ENCODE measurements at places on chromosomes 13 and 19. TPM values are rescaled to one million over a fixed set of nuclear protein-coding genes. Genes with fewer than 3 reads are reported as not detected.
A peak's percentile ranks its signal among the peaks of the same experiment; 100 is the strongest.

Gene UNC13A
- not detected for total RNA-seq

- DNase-seq: no peak
These were observed 221.7 kb upstream of the RXFP2 start for GRCh38 chr13:31517599-31517998.

Gene NANOS3
- not detected for total RNA-seq

GRCh38 chr13:103044056-103044455 lies 22.2 kb downstream of the SLC10A2 start:
- no peak for DNase-seq

DNA sequence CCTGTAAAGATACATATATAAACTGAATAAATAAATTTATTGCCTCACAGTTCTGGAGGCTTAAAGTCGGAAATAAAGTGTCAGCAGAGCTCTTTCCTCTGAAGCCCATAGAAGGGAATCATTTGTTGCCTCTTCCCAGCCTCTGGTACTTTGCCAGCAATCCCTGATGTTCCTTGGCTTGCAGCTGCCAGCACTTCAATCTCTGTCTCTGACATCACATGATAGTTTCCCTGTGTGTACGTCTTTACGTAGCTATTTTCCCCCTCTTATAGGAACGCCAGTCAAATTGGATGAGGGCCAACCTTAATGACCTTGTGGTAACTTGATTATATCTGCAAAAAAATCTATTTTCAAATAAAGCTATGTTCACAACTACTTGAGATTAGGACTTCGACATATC lies 250.9 kb downstream of the LIG4 start:
- DNase-seq: no peak

DNA sequence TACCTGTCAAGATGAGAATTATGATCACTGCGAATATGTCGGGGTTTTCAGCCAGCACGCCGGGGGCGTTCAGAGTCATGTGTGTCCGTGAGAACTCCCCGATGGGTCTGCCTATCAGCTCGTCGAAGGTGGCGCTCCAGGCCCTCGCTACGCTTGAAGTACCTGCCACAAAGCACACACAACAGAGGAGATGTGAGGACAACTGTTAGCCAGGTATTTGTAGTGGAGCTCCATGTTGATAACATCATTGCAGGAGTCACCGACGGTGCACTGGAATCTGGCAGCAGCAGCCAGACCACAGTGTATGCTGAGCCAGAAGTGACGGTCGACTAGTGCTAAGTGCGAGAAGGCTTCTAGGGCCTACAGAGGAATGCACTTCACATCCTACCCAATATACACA lies 62.7 kb downstream of the SLC7A1 start:
- DNase-seq: no peak

Gene STARD13
- 38.7 TPM for total RNA-seq

Gene ITGBL1
- 163 TPM for total RNA-seq

DNA sequence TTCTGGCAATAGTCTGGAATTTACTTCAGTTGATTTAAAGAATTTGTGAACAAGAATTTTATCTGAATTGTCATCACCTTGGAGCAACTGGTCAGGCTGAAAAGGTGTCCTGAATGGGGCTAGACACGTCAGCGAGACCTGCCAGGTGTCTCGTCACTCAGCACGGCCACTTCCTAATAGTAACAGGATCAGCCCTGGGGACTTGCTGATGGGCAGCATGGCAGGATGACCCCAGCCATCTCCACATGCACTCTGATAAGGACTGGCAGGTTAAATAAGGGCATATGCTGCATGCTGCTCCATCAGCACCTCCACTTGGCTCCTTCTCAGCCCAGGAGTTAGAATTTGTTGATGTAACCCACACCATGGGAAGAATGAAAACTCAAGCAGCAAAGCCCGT lies 224.2 kb downstream of the FOXO1 start:
- no peak for DNase-seq

Gene IGFL1
- not detected for total RNA-seq

Gene NLRP12
- total RNA-seq: not detected

- peak; percentile 75 for DNase-seq
These were observed 57.6 kb upstream of the ZNF507 start for GRCh38 chr19:32287811-32288227.

Gene SGCG
- total RNA-seq: 0.46 TPM

- DNase-seq: no peak
These were observed 4.8 kb upstream of the GJA3 start for GRCh38 chr13:20165417-20166257.

DNA sequence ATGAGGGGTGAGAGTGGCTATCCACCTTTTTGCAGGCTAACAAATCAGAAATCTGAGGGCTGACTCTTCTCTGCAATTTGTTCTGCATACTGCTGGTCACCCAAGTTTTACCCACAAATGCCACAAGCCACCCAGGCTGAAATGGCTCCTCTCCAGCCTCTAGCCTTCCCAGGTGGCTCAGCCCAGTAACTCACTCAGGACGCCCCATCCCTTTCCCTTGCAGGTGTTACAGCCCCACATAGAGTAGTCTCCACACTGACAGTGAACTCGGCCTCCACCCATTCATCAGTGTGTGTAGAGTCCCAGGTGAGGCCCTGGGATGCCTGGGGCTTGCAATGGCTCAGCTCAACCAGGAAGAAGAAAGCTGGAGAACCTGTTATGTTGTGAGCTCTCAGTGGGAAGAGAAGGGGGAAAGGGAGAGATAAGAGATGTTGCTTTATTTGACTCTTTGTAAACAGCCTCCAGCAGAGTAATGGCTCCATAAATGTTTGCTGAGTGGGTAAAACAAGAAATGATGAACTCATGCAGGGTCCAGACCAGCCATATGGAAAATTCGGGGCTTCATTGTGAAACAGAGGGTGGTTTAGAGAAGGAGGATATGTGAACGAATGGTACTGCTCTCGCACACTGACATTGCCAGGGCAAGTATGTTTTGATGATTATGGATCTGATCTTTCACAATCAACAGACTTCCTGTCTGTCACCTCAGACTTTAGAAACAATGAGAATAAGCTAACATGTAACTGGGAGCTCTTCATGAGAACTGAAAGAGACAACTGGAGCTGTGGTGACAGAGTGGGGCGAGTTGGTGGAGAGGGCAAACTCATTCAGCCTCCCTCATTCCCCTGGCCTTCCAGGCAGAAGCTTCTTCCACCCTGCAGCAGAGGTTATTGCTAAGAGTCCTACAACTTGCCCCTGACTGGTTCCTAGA lies 74.2 kb upstream of the RFC3 start:
- DNase-seq: no peak

Gene EXOC3L2
- total RNA-seq: not detected

DNA sequence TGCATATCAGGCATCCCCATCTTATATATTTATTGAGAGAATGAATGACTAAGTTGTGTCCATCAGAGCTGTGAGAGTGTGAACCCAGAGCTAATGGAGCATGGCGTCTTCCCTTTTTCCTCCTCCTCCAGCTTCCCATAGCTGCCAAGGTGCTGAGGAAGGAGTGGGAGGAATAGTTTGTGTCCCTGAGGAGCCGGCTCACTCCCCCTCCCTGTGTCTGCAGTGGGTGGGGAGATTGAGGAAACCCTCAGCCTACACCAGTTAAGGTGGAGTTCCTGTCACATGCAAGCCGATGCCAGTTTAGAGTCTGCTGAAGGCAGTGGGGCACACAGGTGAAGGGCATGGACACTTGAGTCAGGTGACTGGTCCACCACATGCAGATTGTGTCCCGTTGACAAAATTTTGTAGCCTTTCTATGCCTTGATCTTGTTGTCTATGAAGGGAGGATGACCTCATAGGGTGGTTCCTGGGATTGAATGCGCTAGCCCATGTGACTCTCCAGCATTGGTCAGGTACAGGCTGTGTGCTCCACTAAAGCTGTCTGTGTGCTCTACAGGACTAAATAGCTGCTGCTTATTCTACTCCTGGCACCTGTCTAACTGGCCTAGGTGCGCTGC lies 47.6 kb upstream of the GPI start:
- no peak for DNase-seq

GRCh38 chr19:5155586-5156210 lies 184.9 kb downstream of the PTPRS start:
- DNase-seq: peak; percentile 60

Gene HCST
- not detected for total RNA-seq

Gene TGFBR3L
- 1.9 TPM for total RNA-seq

Gene TEX26
- total RNA-seq: not detected

DNA sequence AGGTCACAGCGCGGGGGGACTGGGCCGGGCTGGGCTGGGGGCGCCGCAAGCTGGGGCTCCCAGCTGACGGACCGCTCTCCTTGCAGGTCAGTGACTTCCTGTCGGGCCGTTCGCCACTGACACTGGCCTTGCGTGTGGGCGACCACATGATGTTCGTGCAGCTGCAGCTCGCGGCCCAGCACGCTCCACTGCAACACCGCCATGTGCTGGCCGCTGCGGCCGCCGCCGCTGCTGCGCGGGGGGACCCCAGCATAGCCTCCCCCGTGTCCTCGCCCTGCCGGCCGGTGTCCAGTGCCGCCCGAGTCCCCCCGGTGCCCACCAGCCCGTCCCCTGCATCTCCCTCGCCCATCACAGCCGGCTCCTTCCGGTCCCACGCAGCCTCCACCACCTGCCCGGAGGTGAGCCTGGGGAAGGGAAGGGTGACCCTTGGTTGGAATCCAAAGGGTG lies 5.7 kb downstream of the MIDN start:
- no peak for DNase-seq

GRCh38 chr13:73110814-73111213 lies 52.0 kb downstream of the KLF5 start:
- DNase-seq: no peak

- no peak for DNase-seq
These were observed 757 bp downstream of the FBN3 start for GRCh38 chr19:8148410-8149260.

DNA sequence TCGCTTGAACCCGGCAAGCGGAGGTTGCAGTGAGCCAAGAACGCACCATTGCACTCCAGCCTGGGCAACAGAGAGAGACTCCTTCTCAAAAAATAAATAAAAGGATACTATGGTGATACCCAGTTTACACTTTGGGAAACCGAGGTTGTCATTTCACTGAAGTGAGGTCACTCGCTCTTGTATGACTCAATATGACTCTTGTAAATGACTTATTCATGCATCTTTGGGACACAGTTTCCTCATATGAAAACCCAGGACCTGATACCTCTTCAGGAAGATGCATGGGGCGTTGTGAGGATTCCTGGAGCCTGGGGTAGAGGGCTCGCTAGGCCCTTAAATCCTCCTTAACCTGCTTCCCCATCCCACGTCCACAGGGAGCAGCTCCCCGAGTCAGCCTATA lies 4.5 kb downstream of the PSMD8 start:
- DNase-seq: no peak

GRCh38 chr13:20227730-20228129 lies 4.4 kb downstream of the GJB6 start:
- no peak for DNase-seq

DNA sequence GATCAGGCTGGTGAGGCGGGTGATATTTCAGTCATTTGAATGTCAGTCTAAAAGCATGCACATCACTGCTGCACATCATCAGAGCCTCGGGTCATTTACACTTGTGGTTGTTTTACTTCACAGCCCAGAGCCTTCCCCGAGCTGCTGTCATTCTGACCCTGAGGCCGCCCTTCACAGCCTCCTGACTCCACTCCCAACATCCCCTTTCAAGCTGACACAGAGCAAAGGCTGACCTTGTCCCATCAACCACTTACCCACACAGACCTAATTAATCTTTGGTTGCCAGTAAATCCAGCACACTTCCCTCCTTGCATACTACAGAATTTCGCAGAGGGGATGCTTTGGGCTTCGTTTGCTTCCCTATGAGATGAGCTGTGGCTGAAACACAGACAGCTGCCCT lies 528.1 kb downstream of the DIAPH3 start:
- no peak for DNase-seq

DNA sequence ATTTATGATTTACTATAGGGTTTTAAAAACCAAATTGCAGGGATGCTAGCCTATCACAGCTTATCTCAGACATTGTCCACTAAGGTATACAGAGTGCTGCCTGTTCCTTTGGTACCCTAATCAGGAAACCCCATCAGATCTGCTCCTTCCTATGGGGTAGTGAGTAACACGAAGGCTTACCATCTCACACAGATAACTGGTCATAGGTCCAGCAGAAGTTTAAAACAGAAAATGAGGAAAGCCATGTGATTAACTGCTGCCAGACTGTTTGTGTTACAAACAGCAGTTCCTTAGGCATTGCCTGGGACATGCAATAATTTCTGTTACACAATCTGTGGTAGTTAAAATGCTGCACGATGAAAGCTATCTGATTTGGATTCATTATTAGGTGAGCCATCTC lies 53.5 kb upstream of the ALOX5AP start:
- peak; percentile 50 for DNase-seq

Gene TRPM4
- total RNA-seq: 13.9 TPM

DNA sequence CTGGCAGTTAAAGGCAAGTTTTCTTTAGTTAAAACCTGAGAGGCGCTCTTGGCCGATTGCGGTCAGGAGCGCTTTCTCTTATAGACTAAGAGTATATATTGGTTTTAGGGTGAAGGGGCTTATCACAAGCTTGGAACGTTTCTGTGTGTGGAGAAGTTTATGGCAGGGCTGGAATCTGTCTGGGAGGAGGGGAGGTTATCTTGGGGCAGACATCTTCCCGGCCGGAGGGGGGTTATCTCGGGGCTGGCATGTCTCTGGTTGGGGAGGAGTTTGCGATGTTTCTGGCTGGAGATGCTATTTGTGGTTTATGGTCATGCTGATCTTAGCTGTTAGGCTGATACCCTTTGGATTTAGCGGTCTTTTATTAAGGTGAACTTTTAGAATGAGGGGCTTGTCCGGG lies 18.3 kb downstream of the KDM4B start:
- no peak for DNase-seq

Gene USF2
- 86.1 TPM for total RNA-seq

DNA sequence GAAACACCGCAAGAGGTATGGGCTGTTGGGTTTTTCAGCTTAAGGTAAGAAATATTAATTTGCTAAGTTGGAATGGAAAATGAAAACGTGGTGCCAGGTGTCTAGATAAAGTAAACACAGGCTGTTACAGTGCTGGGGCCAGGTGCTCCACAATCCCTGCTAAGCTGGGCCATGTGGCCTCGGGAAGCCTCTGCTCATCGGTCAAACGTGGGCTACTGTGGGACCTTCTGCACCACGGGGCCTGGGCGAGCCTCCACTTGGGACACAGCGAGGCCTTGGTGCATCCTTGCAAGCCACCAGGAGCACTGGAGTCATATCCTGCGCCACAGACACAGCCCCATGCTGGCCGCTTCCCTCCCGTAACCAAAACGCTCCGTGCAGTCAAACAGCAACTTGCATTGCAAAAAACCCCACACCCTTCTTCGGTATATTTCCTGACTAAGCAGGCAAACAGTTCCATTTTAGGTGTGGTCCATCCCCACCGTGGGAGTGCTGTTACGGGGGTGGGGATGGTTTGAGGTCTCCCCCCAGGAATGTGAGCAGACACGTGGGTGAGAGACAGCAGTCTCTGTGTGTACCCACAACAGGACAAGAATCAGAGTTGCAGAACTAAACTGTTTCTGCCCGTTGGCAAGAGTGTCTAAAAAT lies 96.3 kb upstream of the SOX1 start:
- no peak for DNase-seq

- no peak for DNase-seq
These were observed 16.0 kb downstream of the KCNC3 start for GRCh38 chr19:50312967-50313811.

GRCh38 chr13:77555246-77555645 lies 19.7 kb downstream of the SCEL start:
- DNase-seq: no peak

- DNase-seq: no peak
These were observed 9.9 kb downstream of the NACC1 start for GRCh38 chr19:13127811-13128575.
